ENCODE measurements at places on chromosomes 2 and 18. TPM values are rescaled to one million over a fixed set of nuclear protein-coding genes. Genes with fewer than 3 reads are reported as not detected.

Gene HOXD11
- not detected for polyA plus RNA-seq

Gene DNAJC5G
- not detected for polyA plus RNA-seq

Gene SIX3
- not detected for polyA plus RNA-seq

Gene GLI2
- polyA plus RNA-seq = not detected

Gene RSAD2
- 15.0 TPM for polyA plus RNA-seq

Gene FER1L5
- polyA plus RNA-seq = not detected

Gene POTEI
- polyA plus RNA-seq = not detected

Gene TANC1
- polyA plus RNA-seq = not detected

Gene GALNT14
- polyA plus RNA-seq = not detected

Gene CFAP65
- not detected for polyA plus RNA-seq

Gene TMEM163
- polyA plus RNA-seq = 0.21 TPM

Gene SLC4A3
- not detected for polyA plus RNA-seq

Gene RAB27B
- polyA plus RNA-seq = 0.77 TPM

Gene SLC23A3
- not detected for polyA plus RNA-seq

Gene MAL
- 408 TPM for polyA plus RNA-seq

Gene SCG2
- polyA plus RNA-seq = not detected

Gene MSTN
- polyA plus RNA-seq = not detected

Gene CPSF3
- polyA plus RNA-seq = 27.7 TPM

Gene ATG4B
- 59.2 TPM for polyA plus RNA-seq

Gene RAPGEF4
- not detected for polyA plus RNA-seq

Gene TTN
- polyA plus RNA-seq = 4.9 TPM

Gene SERPINB2
- polyA plus RNA-seq = not detected

Gene NOSTRIN
- not detected for polyA plus RNA-seq

Gene C2orf66
- not detected for polyA plus RNA-seq

Gene CABLES1
- not detected for polyA plus RNA-seq

Gene WDFY1
- 13.9 TPM for polyA plus RNA-seq

Gene TUBA3D
- polyA plus RNA-seq = not detected

Gene FAP
- polyA plus RNA-seq = not detected

Gene TACR1
- not detected for polyA plus RNA-seq

Gene SLC30A3
- not detected for polyA plus RNA-seq

Gene CYTIP
- 170 TPM for polyA plus RNA-seq

Gene KCTD18
- polyA plus RNA-seq = 18.4 TPM

Gene CCDC74A
- polyA plus RNA-seq = not detected

Gene VSNL1
- not detected for polyA plus RNA-seq

Gene NYAP2
- not detected for polyA plus RNA-seq

Gene VWC2L
- not detected for polyA plus RNA-seq

Gene CCDC148
- 0.14 TPM for polyA plus RNA-seq

Gene ANKRD30B
- polyA plus RNA-seq = not detected
